ENCODE measurements at places on chromosomes 12 and 14.

DNA sequence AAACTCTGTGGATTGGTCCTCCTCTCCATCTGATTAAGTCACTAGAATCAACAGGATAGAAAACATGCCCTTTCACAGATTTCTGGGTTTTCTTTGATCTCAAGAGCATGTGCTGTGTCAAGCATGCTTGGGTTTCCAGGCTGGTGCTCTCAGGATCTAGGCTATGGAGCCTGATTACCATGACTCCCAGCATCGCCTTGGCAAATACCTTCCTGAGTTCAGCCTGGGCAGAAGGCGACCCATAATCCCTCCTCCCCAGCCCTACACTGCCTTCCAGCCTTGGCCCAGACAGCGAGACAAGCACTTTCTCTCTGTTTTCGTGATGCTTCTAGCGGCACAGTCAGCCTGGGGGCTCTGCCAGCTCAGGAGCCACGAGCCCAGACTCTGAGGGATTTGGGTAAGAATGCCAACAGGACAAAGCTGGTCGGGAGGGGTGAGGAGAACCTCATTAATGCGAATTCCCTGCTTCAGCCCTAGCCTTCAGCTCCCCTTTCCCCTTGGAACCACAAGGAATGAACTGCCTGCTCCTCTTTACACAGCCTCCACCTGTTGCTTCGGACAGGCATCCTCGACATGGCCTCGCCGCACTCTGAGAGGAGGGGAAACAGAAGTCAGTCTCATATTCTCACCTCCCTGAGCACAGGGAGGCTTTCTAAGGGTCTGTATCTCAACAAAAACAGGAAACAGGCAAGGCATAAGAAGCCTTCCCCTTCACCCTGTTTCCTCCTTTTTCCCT, 227.1 kb downstream of the MSRB3 start:
- no peak for DNase-seq

- DNase-seq, result peak; percentile 54
These were observed 28.1 kb upstream of the SINHCAF start for GRCh38 chr12:31353750-31354708.

- no peak for DNase-seq
These were observed 44.8 kb downstream of the CLMN start for GRCh38 chr14:95274874-95275273.

DNA sequence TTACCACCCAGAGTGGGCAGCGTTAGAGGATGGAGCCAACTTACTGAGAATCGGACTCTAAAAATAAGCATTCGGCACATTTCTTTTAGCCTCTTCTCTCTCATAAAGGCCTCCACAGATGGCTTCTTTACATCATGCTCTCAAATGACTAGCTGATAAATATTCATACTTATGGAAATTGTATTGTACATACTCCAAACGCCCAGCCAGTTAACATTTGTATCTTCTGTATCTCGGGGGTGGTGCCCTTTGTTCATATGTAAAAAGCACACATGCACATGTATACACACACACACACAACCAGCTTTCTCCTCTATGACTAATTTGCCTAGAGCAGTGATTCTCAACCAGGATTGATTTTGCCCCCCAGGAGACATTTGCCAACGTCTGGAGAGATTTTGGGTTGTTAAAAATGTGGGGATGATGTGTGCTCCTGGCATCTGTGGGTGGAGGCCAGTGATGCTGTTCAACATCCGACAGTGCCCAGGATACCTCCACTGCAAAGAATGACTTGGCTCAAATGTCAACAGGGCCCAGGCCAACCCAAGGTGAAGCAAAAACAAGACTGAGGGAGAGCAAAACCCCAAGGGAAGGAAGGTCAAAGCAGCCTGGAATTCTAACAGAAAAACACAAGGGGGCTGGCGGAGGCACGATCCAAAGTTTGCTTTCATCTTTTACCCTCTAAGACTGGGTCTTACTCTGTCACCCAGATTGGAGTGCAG, 15.2 kb upstream of the CDK2AP1 start:
- DNase-seq, result no peak

DNA sequence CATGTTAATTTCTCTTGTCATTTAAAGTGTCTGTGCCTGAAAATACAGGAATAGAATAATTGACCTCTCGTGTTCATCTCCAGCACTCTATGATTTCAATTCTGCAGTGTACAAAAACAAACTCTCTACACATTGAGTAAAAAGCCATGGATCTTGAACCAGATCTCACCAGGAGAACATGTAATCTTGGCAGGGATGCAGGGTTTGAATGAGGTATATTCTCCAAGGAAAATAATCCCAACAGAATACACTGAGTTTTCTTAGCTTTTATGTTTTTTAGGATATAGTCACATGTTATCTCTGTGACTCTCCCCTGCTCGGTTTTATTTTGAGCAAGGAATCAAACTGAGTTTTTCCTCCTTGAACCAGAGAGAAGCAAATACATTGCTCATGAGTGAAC, 224.7 kb downstream of the PIK3C2G start:
- no peak for DNase-seq

GRCh38 chr12:1147821-1148220, 156.8 kb downstream of the ERC1 start:
- DNase-seq, result no peak

DNA sequence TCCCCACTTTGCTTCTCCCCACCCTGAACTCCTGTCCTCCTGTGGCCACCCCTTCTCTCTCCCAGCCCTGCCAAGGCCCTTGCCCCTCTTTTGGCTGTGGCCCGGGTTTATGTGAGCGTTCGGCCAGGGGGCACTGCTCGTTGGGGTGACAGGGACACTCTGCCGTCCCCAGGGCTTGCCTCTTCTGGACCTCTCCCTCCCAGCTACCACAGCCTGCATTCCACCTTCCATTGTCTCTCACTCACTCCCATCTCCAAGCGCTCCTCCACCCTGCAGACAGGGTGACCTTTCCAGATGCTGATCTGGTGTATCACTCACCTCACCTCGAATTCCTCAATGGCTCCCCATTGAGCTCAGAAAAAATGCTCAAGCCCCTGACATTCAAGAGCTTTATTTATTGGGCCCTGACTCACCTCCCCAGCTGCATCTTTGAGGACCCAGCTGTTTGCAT, 1.4 kb downstream of the SERPINA9 start:
- no peak for DNase-seq

DNA sequence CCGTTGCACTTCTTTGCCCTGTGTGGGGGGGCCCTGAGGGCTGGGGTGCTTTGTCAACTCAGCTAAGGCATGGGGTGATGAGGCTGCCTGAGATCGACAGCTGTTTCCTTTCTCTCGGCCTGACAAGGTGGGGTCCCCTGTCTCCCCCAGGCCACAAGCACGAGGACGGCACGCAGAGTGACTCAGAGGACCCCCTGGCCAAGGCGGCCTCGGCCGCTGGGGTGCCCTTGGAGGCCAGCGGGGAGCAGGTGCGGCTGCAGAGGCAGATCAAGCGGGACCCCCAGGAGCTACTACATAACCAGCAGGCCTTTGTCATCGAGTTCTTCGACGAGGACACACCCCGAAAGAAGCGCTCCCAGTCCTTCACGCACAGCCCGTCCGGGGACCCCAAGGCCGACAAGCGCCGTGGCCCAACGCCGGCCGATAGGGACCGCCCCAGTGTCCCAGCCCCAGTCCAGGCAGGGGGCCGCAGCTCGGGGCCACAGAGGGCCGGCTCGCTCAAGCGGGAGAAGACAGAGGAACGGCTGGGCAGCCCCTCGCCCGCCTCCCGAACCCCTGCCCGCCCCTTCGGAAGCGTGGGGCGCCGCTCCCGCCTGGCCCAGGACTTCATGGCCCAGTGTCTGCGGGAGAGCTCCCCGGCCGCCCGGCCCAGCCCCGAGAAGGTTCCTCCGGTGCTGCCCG, 18.8 kb downstream of the CEP170B start:
- DNase-seq, result no peak

DNA sequence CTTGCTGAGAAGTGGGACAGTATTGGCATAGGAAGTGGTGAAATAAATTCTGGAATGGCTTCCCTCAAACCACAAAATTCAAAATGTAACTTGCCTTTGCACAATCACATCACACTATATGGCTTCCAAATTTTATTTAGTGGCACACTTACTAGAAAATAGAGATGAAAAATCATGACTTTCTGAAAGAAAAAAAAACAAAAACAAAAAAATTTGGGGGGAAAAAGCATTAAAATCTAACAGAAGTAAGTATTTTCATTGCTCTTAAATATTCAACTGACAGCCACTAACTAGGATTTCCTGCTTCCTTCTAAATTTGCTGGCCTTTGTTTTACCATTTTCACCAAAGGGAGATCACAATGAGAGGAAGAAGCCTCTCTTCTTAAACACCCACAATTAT, 23.0 kb downstream of the ATF7 start:
- no peak for DNase-seq

GRCh38 chr12:132834181-132834711, 5.6 kb upstream of the GOLGA3 start:
- DNase-seq, result no peak

DNA sequence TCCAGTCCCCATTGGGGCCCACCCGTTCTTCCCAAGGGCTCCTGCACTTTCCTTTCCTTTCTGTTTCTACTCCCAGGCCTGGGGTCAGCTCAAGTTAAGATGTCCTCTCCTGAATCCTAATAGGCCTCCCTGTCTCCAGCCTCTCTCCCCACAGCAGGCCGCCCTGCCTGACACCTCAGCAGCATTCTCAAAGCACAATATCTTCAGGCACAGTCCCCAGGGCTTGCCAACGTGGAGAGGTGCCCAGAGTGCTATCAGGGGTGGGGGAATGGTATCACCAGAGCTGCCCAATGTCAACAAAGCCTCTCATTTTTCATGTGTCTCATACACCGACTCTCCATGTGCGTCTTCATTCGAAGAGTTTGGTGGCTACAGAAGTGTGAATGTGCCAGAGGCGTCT, 123.0 kb downstream of the FOXN3 start:
- no peak for DNase-seq

DNA sequence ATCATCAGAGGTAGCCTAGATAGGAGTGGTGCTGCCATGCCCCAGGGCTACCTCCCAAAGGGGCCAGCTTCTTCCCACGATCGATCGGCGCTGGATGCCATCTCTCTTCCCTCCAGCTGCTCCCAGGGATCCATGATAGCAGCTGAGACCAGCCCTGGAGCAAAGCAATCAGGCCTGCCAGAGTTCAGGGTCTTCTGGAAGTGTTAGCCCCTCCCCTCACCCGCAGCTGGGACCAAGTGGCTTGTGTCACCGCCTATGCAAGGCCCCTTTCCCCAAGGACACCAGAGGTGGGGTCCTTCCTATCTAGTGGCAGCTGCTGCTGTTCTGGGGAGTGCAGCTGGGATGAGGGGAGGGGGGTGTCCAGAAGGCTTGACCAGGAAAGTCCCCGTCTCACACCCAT, 87.0 kb downstream of the IRF2BPL start:
- no peak for DNase-seq

DNA sequence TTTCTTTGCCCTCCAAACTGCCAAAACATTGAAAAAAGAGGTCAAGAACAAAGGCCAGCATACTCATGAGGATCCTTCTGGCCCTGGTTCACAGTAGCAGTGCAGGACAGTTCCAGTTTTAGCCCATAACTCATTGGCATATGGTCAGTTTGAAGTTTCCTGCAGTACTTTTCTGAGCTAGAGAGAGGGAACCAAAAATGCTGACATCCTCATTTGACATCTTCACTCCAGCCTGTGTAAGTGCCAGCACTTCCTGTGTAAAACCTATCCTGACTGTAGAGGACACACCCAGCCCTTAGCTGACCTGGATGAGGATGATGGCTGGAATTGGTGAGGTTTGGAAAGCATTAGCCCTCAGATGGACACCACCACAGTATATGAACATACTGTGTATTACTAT, 84.1 kb downstream of the FGD4 start:
- DNase-seq, result no peak

- no peak for DNase-seq
These were observed 101.8 kb downstream of the CMKLR1 start for GRCh38 chr12:108237272-108237671.

- no peak for DNase-seq
These were observed 132.0 kb downstream of the PPM1H start for GRCh38 chr12:62802984-62803383.

- DNase-seq, result no peak
These were observed 34.2 kb upstream of the OTX2 start for GRCh38 chr14:56844406-56845002.

DNA sequence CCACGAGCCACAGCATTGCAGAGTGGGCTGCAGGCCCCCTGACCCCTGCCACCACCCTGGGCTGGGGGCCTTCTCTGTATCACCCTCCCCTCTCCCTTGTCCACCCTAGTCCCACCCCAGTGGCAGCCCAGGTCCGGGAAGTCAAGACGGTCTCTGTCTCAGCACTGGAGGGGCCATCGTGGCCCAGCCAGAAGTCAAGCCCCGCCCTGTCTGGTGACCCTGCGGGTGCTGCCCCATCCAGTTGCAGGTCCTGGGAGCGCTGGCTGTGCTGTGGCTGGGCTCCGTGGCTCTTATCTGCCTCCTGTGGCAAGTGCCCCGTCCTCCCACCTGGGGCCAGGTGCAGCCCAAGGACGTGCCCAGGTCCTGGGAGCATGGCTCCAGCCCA, 2.7 kb downstream of the PLD4 start:
- no peak for DNase-seq
